ENCODE measurements at places on chromosomes 2 and 18.

- DNase-seq: no peak
These were observed 8.0 kb downstream of the TGOLN2 start for GRCh38 chr2:85319796-85320195.

GRCh38 chr2:127110985-127111384 is 4.0 kb upstream of the BIN1 start:
- DNase-seq: no peak

DNA sequence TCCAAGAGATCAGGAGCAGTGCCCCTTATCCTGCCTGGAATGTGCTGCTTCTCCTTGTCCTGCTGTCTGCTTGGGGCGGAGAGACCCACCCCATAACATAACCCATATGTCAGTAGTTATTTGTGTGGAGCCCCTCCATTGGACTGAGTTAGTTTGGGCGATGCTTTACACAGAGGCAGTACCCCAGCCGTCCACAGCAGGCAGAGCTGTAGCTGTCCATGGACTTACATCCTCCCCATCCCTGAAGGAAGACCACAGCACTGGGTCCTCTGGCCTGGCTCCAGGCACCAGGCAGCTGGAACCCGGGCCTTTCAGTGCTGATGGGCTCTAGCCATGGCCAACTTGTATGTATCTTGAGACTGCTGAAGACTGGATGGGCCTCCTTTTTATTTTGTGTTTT is 20.3 kb downstream of the GKN2 start:
- DNase-seq: no peak

DNA sequence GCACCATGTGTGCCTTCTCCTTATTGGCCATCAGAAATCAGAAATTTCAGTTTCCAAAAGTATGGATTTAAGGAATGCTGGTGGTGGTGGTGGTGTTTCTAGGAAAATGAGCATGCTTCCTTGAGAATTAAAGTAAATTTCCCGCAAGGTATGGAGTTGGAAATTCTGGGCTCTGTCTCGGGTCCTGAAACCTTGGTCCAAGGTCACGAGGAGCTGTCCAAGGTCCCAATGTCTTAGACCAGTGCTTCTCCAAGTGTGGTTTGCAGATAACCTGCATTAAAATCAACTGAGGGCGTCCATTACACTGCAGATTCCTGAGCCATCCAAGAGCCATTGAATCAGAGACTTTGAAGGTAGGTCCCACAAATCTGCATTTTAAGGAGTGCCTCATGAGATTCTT is 210.9 kb upstream of the PKDCC start:
- DNase-seq: peak; percentile 28

DNA sequence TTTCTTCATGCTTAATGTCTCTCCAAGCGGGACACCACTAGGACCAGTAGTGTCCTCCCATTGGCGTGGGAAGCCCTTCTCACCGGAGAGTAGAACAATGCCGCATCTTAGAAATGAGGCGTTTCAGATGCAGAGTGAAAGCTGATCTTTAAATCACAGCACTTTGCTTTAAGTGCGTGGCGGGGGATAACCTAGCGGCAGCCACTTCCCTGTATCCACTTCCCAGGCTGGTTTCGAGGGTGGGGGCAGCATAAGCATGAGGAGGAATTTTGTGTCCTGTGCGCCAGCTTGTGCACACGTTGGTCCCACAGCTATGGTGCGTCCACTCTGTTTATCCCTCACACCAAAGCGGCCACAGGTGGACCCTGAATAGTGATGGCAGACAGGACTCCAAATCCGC is 63.1 kb downstream of the MBP start:
- no peak for DNase-seq

DNA sequence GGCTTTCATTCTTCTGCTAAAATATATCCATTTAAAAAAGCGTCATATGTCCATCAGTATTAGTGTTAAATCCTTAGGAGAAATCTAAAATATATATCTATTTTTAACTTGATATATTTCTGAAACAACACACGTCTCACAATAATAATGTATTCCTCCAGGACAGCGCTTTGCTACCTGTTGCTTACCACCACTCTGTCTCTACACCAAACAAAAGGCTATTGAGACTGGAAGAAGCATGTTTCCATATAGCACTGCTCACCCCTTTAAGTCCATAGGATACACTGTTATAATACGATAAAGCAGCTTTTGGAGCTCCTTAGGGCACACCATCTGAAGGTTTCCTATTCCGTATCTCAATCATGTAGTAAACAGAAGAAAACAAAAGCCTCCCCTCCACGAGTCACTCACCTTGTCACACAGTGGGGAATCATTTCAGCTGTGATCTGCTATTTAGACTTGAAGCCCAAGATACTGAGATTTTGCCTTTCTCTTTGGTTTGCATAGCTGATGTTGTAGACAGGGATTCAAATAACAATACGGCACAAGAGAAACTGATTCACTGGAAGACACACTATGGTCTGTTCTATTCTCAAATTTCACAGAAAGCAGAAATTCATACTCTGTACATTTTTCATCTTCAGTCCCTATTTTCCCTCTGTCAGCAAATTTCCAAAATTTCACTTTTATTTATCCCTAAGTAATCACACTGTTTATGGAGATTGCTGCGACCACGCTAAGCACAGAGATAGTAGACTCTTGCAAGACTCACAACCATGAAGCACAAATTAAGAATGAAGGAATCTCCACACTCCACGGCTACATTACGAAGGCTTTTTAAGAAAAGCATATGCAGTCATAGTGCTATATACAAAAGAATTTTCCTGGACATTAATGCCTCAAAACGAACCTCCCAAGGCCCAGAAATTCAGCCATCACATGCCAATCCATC is 187.1 kb downstream of the TCF4 start:
- no peak for DNase-seq

DNA sequence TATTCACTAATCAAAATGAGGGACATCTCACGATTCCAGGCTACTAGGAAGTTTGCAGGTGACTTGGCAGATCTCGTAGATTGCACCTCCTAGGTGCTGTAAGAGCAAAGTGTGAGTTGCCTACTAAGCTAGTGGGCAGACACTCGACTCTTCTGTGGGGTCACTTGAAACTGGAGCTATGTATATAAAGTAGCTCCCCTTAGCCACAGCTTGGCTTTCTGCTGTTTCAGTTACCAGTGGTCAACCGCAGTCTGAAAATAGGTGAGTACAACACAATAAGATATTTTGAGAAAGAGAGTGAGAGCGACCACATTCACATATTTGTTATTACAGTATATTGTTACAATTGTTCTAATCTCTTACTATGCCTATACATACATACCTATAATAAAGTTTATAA is 23.3 kb downstream of the CTAGE1 start:
- no peak for DNase-seq

DNA sequence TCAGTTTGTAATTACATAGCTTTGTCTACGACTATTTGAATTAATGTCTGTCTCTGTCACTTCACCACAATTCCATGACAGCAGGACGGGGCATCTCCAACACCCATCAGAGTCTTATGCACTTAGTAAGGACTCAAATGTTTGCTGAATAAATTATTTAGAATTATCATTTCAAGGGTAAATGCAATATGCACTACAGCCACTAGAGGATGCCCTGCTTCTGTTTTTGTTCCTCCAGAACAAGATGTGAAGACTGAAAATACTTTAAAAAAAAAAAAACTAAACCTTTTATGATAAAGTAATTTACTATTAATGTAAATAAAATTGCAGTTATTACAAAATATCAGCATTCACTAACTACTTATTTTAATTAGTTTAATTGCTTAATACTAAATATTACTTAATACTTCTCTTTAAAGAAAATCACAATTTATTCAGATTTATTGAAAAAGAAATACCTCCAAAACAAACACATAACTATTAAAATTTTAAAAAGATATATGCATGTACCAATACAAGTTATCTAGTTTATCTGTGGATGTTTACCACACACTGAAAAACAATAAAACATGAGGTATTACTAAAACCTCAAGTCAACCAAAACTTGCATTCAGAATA is 3.2 kb downstream of the PIGN start:
- DNase-seq: peak; percentile 62

GRCh38 chr2:112065486-112065885 is 10.4 kb downstream of the TMEM87B start:
- DNase-seq: no peak

DNA sequence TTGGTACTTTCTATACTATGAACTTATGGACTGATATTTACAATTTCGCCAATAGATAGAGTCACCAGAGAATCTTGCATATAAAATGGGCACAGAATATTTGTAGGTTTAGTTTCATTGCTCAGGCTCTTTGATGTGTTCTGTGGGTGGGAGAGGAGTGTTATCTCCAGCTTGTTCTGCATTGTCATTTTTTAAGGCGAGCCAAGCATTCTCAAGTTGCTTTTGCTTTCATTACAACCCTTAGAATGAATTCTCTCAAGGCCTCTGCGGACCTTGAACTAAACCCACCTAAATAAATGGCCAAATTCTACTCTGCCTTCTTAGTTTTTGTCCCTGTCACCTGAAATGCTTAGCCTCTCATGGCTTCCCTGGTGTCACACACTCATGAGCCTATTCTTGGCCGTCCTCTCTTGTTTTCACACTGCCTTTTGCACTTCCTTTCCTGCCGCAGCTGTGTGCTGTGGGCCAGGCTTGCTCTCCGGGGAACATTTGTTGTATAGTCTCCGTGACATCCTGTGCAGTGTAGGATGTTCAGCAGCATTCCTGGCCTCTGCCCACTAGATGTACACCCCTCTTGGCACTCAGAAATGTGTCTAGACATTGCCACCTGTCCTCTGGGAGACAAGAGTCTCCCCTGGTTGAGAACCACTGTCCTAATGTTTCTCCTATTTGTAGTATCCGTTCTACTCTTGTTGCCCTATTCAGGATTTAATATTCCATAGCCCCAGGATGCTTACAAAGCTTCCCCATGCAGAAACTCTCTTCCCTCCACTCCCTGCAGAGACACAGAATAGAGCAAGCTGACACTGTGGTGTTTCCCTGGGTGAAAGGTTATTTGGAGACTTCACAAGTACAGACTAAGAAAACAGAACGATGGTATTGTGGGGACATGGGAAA is 255.6 kb downstream of the PTPRM start:
- DNase-seq: no peak

DNA sequence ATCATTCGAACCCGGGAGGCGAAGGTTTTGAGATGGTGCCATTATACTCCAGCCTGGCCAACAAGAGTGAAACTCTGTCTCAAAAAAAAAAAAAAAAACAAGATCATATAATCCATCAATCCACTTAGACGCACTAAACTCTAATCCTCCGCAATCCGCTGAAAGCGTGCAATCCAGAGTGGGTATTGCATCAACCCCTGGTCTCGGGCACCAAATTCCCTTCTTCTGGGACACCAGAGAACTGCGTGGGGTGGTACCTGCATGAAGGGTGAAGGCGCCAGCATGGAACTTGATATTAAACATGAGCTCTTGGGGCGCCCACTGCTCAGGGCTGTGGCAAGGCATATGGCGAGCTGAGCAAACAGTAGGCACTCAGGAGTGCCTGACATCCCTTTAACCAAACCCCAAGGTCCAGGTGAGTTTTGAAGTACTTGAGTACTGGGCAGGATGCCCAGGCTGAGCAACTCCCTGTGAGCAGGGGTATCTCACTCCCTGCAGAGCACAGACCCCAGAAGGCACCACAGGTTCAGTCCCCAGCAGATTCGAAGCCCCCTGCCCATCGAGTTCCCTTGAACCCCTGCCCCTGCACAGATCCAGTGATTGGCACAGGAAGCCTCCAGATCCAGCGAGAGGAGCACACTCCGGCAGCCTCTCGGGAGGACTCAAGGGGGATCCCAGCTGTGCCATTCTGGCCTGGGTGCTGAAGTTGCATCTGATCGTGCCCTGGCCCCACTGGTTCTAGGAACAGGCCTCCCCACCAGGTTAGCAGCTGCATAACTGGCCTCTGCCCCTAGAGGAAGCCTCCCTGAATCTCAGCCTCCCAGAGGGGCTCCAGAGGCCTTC is 8.0 kb downstream of the ALPI start:
- DNase-seq: no peak

DNA sequence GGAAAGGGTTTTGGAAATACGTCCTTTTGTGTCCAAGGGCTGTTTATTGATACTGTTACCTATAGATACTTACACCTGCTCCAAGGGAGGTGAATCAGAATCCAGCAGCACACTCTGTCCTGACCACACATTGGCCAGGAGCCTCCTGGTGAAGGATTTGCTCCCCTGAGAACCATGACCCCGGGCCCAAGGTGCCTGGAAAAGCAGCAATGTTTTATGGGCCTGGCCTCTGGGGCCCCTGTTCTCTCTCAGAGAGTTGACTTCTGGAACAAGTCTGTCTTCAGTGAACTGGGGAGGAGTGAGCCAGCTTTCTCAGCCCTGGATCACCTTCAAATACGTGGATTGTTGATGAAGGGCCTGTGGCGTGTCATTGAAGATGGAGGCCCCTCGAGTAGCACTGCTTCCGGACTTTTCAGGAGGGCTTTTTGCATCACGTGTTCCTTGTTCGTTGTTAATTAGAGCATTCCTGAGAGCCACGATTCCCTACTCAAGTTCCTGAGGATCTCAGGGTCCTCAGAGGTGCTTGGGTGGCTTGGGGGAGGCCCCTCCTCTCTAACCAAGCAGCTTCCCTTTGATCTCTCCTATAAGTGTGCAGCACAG is 78.5 kb upstream of the RPL31 start:
- no peak for DNase-seq
